Stimulated activated naive CD8-positive, alpha-beta T cell treated with anti-CD3 and anti-CD28 coated beads, Interleukin-15, Interleukin-2, amounts not matched to agents 100 U/mL and 50 U/mL, for 24 hours (primary cell): ENCODE measurements at places on chromosomes 2 and 18.

- no peak for DNase-seq
Measured at GRCh38 chr2:98842136-98842535, 93.9 kb downstream of the CRACDL start.

- DNase-seq: no peak
Measured at GRCh38 chr2:218448934-218449333, 30.0 kb downstream of the VIL1 start.

- no peak for DNase-seq
Measured at GRCh38 chr2:99659874-99660273, 170.1 kb upstream of the REV1 start.

- peak; percentile 89 for DNase-seq
Measured at GRCh38 chr2:218896501-218897393, 16.1 kb downstream of the WNT10A start.

GRCh38 chr2:127419112-127419430 lies 844 bp downstream of the PROC start:
- no peak for DNase-seq

DNA sequence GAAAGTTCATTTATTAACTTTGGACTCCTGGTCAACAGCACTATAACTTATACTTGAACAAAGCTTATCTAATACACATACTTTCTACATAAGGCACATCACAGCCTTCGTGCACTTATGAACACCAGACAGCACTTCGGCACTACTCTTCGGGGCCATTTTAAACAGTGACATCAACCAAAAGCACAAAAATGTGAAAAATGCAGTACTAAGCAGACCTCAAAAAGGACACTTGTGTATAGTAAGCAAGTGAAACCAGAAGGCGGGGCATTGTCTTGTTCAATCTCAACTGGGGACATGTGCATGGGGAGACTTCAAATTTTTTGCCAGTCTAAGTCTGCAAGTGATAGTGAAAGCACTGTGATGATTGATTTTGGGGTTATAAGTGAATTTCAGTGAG lies 163.0 kb downstream of the NCKAP5 start:
- DNase-seq: no peak

GRCh38 chr2:237714690-237715458 lies 83.7 kb upstream of the RBM44 start:
- no peak for DNase-seq

- DNase-seq: no peak
Measured at GRCh38 chr2:190500054-190500502, 34.4 kb downstream of the NEMP2 start.

- DNase-seq: no peak
Measured at GRCh38 chr2:191250400-191250799, 5.2 kb downstream of the MYO1B start.

DNA sequence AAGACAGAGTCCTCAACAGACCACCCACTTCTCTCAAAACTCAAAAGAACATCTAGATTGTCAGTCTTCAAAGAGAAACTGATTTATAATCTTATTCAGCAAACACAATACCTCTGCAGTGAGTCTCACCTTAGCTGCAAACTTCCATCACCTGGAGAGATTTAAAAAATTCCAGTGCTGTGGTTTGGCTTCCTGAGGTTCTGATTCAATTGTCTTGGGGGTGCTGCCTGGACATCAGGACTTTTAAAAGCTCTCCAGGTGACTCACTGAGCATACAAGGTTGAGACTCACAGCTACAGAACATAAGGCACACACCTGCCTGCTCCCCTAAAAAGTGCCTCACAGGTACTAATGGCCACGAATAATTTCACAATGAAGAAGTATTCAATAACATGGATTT lies 40.3 kb downstream of the RNF152 start:
- no peak for DNase-seq

GRCh38 chr2:98245491-98245890 lies 100.8 kb upstream of the CNGA3 start:
- DNase-seq: no peak

DNA sequence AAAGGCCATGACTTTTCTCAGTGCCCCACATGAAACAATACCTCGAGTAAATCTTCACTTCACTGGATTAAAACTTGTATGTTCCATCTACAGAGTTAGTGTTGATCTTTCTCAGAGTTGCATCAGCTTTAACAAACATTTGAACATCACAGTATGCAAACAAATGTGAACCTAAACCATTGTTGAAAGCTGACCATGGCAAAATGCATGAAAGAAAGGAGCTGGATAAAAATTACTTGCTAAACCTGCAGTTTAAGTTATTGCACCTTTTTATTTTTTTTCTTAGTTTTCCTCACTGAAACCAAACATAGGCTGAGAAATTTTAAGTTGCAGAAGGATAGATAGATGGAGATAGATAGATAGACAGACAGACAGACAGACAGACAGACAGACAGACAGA lies 107.2 kb upstream of the UGP2 start:
- DNase-seq: no peak

DNA sequence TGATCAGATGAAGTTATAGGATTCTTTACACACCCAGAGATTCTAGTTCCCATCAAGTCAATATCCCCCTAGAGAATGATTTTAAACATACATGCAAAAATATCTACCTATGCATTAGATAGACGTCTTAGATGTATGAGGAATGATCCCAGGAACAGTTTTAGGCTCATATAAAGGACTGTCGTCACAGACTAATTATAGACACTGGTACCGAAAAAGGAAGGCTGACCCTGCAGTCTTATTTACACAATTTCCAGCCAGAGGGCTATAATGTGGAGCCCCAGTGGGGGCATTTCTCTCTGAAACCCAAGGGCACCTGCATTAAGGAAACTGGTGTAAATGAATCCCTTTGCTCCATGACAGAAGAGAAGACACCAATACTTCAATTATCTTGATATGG lies 170.4 kb downstream of the ZNF521 start:
- DNase-seq: no peak

DNA sequence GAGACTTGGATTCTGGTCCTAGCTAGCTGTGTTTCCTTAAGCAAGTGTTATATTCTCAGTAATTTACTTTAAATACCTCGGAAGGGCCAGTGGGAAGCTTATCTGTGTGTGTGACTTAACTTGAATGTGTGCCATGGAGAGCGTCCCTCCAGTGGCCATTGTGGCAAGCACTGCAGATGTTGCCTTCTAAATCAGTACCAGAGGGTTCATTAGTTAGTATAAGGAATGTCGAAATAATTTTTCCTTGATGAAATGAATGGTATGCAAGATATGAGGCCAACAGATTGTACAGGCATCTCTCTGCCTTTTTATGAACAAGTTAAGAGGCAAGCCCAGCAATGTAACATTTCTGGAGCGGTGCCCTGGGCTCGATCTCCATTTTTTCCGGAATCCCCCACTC lies 52.0 kb downstream of the FBXO36 start:
- no peak for DNase-seq

DNA sequence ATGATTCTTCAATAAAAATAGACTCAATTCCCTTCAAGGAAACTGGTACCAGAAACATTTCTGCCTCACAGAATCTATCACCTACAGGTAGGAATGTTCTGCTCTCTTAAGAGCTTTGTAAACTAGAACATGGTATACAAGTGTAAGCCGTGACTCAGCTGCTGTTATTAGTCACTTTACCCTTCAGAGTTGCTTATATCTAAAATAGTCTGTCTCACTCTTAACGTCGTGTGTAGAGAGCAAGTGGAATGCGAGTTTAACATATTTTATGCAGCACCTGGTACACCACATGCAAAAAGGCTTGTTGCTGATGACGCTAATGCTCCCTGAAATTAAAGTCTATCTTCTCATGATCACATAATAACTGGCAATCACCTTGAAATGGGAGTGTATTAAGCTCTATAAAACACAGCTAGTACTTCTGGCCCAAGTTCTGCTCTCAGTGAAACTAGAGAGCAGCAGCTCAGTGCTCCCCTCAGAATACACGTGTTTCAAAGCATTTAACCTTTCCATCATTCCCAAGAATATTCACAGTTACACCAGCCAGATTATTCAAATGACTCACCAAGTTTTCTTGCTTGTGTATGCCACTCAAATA lies 420.0 kb downstream of the ZEB2 start:
- no peak for DNase-seq

DNA sequence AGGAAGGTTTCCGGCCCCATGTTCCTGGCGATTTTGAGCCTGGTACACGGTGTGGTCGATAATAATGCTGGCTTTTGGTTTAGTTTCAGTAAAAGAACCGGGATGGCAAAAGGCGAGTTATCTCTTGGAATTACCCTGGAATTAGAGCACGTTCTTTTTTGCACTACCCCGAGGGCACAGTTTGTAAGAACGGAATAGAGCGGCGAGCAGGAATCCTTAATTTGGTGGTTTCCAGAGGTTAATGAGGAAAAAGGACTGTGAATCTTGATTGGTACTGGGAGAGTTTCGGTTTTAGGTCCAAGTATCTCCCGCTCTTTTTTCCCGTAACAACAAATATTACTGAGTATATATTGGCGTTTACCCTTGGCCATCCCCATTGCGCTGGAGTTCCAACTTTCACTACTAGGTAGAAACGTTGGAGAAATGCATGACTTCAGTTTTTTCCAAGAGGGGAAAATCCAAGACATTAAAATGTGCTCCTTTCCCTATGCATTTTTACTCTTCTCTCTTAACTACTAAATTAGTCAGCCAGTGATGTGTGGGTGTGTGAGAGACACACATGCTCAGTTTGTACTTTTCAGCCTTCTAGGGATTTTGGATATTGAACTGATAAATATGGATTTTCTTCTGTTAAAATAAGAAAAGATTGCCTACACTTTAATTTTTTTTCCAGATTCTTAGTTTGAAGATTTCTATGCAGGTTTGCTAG lies 160.8 kb downstream of the AGPS start:
- DNase-seq: no peak

DNA sequence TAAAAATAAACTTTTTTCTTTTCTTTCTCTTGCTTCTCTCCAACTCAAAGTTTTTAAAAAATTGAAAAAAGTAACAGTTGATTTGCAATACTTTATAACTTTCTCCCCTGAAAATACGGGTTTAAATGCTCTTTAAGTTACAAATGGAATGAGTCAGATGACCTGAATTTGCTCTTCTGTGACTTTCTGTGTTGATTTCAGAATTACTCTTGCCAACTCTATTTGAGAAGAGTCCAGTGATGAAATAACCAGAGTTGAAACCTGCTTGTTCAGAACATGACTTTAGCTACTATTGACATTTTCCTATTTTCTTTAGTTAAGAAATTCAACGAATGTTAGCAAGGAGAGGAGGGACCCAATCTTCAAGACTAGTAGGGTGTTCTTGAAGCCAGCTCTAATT lies 146.1 kb upstream of the ZSWIM2 start:
- DNase-seq: no peak

DNA sequence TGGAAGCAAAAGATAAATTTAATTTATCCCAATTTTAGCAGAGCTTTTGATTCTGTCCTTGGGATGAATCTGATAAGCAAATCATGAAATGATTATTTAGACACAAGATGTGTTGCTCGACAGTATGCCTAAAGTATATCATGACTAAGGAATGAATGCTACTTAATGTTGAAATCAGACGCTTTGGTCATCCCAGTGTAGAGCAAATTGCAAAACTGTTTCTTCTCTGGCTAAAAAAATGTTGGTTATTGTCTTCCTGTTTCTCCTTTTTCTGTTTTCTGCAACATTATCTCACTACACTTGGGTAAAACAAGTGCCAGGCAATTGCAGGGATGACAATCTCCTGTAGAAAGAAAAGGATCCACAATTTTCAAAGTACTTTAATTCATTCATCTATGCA lies 66.4 kb downstream of the BABAM2 start:
- DNase-seq: no peak

GRCh38 chr2:45678791-45679348 lies 27.4 kb downstream of the PRKCE start:
- DNase-seq: no peak

DNA sequence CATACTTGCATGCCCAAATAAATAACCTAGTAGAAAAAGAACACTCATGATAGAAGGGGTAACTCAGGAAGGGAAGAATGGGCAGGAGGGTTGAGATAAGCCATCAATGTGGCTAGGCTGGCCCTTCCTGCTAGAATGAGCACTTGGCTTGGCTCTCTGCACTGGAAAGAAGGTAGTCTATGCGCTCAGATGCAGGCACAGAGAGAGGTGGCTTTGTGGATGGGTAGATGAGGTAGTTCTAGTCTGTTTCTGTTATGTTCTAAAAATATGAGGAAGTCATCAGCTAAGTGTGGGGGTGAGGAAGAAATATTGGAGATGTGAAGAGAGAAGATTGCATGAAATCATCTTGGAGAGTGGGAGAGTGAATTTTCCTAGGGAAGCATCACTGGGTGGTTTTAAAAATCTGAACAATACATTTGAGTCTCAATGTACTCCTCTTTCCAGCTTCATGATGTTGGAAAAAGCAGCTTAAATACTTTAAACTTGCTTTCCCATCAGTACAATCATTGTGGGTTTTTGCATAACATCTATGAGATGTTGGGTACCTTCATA lies 357.1 kb downstream of the CNTNAP5 start:
- no peak for DNase-seq

GRCh38 chr2:2291500-2292260 lies 39.4 kb downstream of the MYT1L start:
- no peak for DNase-seq

- DNase-seq: no peak
Measured at GRCh38 chr2:59585655-59586054, 967.8 kb downstream of the BCL11A start.

DNA sequence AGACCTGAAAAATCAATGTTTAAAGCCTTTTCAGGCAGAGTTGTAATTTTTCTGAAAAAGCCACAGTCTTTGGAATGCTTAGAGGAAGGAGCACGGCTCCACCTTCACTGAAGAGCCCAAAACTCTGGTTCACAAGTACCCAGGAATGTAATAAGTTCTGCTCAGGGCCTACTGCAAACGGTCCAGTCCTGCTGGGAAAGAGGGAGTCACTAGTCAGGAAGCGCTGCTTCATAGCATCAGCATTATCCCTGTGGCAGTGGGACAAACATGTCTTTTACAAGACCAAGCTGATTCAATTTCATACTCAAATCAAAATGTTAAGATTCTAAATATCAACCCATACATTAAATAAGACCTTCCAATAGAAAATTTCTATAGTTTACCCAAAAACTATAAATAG lies 152.9 kb upstream of the PGAP1 start:
- DNase-seq: no peak

DNA sequence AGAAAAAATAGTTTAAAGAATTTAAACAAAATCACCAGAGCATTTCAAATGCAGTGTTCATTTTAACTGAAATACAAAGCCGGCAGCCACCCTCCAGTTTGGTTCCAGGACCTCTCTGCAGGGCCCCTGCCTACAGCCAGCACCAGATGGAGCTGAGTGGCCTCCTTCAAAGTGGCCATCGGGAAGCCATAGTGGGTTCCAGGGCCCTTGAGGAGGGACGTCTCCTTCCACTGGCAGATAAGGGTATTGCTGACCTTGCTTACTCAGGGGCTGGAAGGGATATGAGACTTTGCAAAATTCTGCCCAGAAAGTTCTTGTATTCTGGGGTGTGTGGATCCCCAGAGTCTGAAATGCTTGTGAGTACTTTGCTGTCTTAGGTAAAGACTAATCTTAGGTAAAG lies 205.2 kb upstream of the APCDD1 start:
- DNase-seq: no peak

- DNase-seq: no peak
Measured at GRCh38 chr2:214019229-214019972, 391.5 kb upstream of the VWC2L start.

- DNase-seq: no peak
Measured at GRCh38 chr2:14628901-14629300, 3.6 kb upstream of the LRATD1 start.
